GM12878 (cell line): ENCODE measurements at places on chromosomes 16 and 17. TPM values are rescaled to one million over a fixed set of nuclear protein-coding genes. Genes with fewer than 3 reads are reported as not detected.

TPSD1 gene
- not detected in 2 replicates for total RNA-seq

CDH8 gene
- total RNA-seq: 0.53 TPM in 1 of 2 replicates, not detected in the other

CDT1 gene
- 87.6 and 90.0 TPM in 2 replicates for total RNA-seq

SPIRE2 gene
- 0.35 and 0.64 TPM in 2 replicates for total RNA-seq

CCDC78 gene
- 16.2 and 18.7 TPM in 2 replicates for total RNA-seq

KCNJ2 gene
- total RNA-seq: 10.0 and 10.1 TPM in 2 replicates

CD300LB gene
- 0.08 and 0.23 TPM in 2 replicates for total RNA-seq

TMEM238L gene
- not detected in 2 replicates for total RNA-seq

CENPN gene
- 43.7 and 44.6 TPM in 2 replicates for total RNA-seq

SOX15 gene
- 0.19 and 0.28 TPM in 2 replicates for total RNA-seq

SRL gene
- total RNA-seq: not detected in 2 replicates

TNP2 gene
- not detected in 2 replicates for total RNA-seq

PLXDC1 gene
- total RNA-seq: not detected in 2 replicates

BEAN1 gene
- not detected in 2 replicates for total RNA-seq

MT1G gene
- 3.0 and 4.2 TPM in 2 replicates for total RNA-seq

WFIKKN1 gene
- total RNA-seq: 0.27 and 0.41 TPM in 2 replicates

ZNF423 gene
- 0.21 and 0.64 TPM in 2 replicates for total RNA-seq

TMEM219 gene
- 56.4 and 59.6 TPM in 2 replicates for total RNA-seq

DYNC1LI2 gene
- 33.9 and 37.9 TPM in 2 replicates for total RNA-seq

TCAP gene
- total RNA-seq: 0.69 and 0.95 TPM in 2 replicates

TP53 gene
- total RNA-seq: 162 and 171 TPM in 2 replicates

LITAFD gene
- total RNA-seq: not detected in 2 replicates

TBX2 gene
- total RNA-seq: 0.11 and 0.13 TPM in 2 replicates
